Germinal center (tissue), 1 donor: ENCODE measurements at places on chromosomes 16 and 17.

DNA sequence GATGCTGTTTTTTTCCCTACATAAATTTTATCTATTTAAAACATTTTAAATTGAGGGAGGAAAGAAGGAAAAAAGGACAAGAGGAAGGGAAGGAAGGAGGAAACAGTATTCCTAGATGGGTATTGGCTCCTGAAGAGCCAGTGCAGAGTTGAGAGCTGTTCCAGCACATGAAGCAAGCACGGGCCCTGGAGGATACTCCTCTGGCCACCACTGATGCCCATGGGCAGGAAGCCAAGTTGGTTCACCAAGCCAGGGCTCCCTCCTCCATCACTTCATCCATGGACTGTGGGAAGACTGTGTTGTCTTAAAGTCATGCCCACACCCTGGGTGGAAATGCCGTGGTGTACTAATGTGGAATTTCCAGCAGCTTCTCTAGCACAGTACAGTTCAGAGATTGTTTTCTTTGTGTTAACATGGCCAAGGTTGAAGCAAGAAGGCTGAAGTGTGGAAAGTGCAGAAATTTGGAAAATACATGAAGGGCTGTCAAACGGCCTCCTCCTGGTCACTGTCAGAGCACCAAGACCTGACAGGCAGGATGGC, 23.9 kb upstream of the NOS2 start:
- no peak for DNase-seq

DNA sequence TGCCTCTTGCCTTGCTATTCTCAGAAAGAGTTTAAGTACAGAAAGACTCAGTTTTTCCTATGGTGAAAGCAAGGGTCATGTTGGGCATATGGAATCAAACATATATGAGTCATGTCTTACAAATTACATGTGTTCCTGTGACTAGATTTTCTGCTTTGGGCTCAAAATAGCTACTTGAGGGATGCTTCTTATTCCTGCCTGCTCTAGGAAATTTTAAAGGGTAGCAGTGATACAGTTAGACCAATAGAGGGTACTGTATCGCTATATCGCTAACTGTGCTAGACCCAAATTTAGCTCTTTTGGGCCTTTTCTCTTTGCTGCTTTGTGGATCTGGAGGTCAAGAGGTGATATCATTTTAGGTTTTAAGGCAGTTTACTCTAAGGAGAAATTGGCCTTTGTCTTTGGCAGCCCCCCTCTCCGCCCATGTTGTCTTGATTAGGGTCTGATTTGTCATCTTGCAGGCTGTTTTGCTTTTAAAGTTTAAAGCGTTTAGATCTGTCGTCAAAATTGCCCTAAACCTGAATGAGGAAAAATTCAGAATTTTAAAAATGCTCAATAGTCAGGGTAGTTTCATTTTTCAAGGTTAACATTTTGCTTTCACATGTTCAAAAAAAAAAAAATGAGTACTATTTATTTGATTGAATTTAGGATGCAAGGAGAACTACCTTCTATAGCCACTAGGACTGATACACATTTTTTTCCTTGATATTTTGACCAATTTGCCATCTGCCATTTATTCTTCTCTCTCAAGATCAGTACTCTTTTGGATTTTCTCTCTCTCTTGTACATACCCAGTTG, 8.8 kb downstream of the NFATC3 start:
- DNase-seq, result no peak

GRCh38 chr16:8620535-8620934, 963 bp upstream of the METTL22 start:
- DNase-seq, result no peak

DNA sequence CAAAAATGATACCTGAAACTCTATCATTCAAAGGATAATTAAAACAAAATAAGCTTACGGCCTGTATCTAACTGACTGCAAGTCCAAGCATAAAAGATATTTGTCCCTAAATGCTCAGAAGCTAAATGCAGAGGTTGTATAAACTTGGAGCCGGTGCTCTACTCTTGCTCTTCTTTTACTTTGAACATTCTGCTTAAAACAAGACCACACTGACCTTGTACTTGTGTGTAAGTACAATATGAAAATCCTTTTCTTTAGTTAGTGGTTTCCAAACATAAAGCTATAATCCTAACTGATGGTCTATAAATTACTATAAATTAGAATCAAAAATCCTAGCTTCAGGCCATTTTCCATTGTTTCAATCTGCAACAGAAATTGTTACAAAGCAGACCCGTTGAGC, 74.6 kb downstream of the SPAG9 start:
- no peak for DNase-seq

DNA sequence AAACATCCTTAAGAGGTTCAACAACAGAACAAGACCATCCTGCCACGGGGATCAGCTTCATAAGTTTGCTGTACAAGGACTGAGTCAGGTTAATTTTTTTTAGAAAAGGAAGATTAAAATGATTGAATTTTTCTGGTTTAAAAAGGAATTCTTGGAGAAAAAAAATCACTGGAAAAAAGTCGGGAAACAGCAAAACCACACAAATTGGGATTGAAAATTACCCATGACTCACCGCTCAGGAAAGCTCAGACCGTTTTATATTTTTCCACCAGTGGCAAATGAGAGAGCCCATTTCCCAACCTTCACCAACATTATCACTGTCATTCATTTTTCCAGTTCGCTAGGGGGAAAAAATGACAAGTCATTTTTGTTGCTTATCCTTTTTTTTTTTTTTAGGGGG, 46.6 kb downstream of the MRM3 start:
- no peak for DNase-seq

DNA sequence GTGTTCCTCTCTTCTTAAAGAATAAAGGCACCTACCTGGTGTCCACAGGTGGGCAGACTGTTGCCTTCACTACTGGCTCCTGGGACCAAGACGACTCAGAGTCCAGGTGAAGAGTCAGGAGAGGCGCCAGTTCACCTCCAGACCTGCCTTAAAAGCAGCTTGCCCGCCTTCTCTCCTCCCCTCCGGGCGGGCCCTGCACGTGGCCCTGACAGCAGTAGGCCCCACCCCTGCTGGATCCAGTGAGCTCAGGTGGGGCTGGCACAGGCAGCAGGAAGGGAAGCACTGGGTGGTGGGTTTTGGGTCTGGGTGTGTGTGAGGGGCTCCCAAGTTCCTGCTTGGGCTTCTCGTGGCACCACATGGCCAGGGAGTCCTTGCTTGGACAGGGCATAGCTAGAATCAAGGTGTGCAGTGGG, at the start of gene TNS4:
TSS of gene TNS4 (minus strand) at position 125 of the 413 bp plus-strand sequence. CDS start 5,198 bp downstream, outside the sequence.
- no peak for DNase-seq

- DNase-seq, result peak; percentile 84
Measured at GRCh38 chr17:31558748-31559583, 167.5 kb downstream of the RAB11FIP4 start.
